ENCODE measurements at places on chromosomes 5 and 9.

DNA sequence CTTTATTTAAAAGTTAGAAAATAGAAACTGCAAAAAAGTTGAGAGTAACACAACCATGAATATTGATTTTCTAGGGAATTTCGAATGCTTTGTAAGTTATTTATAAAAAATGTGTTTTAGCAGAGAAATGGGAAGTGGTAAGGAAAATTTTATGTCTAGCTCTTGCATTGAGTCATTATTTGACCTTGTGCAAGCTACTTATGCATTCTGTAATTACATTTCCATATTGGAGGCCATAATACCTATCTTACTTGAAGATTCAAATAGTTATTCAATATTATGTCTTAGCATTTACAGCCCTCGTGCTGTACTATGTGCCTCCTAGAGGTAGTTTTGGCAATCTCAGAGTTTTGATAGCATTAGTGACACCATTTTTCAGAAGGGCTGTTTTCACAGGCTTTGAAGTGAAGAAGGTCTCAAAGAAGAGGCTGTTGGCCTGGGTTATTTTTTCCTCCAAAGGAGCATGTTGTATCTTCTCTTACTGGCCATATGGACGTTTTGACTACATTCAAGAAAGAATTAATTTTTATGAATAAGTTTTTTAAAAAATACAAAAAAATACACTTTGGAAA lies 7.4 kb upstream of the DAP start:
- DNase-seq, result no peak

DNA sequence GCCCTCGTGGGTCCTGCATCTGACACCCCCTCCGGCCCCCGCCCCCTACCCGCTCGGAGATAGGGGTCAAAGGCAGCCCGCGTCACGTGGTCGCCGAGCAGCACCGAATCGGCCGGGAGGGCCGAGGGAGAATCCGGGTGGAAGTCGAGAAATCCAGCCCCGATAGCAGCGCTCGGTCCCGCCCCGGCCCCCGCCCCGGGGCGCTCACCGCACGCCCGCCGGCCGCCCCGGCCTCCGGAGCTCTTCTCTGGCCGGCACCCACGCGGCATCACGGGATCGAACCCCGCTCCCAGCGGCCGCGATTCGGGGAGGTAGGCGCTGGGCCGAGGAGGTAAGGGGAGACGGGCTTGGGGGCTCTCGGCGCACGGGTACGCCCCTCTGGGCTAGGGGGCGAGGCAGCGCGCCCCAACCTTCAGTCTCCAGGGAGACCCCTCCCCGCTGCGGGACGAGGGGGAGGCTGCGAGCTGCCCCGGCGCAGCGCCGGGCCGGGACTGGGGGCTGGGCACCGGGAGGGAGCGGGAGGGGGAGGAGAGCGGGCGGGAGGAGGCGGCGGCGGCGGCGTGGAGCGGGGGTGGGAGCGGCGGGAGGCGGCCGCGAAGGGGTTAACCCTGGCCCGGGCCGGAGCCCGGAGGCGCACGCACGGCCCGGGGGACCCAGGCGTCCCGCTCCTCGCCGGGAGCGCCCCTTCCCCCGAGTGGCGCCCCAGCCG lies 22.1 kb upstream of the NDST1 start:
- DNase-seq, result peak; percentile 75

GRCh38 chr5:79963261-79964061 lies 27.6 kb downstream of the MTX3 start:
- no peak for DNase-seq

GRCh38 chr5:123965626-123966025 lies 453.6 kb downstream of the CSNK1G3 start:
- DNase-seq, result no peak

DNA sequence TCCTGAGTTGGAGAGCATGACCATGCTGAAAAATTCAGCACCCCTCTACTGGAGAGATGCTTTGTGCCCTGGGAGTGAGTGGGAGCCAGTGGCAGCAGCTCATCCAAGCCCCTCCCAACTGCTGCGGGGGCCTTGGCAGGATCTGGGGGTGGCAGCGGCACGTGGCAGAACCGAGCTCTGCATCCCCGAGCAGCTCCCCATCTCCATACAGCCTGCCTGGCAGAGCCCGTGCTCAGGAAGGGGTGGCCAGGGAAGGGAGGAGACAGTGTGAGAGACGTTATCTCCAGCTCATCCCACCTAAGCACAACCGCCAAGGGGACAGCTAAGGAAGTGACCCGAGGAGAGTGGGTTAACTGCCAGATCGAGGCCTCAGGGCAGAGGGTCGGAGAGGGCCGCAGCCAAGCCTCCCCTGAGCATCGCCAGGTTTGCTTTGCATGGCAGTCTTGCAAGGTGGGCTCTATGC lies 17.2 kb upstream of the DPM2 start:
- DNase-seq, result no peak

DNA sequence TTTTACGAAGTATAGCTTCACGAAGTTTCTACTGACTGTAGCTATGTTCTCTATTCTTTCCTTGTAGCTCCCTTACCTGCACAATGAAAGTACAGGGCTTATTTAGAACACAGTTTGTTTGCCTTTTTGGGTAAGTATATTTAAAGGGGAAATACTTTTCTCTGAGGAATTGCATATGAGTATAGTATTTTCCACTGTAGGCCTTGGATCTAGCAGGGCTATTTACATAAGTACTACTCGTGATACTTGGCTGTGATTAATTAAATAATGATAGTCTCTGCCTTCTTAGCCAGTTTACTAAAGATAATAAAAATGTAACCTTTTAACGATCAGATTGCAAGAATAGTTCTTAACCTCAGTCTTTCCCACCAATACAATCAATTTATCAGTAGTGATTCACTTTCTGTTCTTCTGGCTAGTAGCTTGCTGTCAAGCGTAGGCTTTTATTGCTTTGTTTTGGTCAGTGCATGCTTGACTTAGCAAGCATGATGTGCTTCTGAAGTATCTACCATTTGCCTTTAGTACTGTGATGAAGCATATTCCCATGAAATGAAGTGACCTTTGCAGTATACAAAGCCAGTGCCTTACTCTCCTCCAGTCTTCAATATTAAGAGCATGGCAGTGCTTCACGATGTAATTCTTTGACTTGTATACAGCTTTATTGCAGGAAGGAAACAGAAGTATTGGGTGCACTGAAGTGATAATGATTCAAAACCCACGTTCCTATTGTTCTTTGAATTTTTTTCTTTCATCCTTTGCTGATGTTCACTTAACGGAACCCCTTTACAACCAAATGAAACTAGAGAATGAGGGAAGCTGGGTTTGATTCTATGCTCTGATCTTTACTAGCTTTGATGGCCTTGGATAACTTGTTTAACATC lies 64.2 kb downstream of the SLC44A1 start:
- no peak for DNase-seq

- DNase-seq, result no peak
Measured at GRCh38 chr5:171755354-171755821, 30.2 kb upstream of the SMIM23 start.

DNA sequence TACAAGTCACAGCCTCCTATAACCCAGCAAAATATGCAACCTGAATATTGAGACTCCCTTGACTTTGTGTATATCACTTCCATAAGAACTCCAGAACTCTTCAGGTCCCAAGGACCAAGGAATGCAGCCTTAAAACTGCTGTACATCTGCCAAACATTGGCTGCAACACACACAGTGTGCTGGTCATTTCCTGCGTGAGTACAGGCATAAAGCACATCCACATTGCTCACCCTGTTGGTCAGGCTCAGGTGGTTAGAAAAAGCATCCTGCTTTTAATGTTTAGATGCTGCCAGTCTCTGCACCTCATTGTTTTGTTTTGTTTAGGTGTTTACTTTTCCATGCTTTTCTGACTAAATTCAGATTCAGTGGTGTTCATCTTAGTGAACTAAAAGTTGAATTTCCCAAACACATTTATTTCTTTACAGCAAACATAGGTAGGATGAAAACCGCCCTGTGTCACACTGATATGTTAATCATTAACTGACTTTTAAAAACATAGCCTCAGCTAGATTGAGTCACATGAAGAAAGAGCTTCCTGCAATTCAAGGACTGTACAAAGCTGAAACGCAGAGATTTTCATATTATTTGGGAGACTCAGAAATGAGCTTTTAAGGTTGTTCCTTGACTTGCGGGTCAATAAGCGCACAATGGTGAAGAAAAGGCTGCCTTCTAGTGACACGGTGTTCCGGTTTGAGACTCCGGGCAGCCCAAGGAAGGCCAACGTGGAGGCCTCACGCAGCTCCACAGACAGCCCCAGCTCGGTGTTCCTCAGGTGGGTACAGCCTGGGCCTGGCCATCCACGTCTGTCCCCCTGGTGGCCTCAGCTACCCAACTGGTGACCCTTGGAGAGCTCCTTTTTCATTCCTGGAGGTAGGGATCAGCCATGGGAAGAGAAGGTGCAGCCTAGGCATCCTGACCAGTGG lies 52.2 kb upstream of the GRAMD2B start:
- no peak for DNase-seq

DNA sequence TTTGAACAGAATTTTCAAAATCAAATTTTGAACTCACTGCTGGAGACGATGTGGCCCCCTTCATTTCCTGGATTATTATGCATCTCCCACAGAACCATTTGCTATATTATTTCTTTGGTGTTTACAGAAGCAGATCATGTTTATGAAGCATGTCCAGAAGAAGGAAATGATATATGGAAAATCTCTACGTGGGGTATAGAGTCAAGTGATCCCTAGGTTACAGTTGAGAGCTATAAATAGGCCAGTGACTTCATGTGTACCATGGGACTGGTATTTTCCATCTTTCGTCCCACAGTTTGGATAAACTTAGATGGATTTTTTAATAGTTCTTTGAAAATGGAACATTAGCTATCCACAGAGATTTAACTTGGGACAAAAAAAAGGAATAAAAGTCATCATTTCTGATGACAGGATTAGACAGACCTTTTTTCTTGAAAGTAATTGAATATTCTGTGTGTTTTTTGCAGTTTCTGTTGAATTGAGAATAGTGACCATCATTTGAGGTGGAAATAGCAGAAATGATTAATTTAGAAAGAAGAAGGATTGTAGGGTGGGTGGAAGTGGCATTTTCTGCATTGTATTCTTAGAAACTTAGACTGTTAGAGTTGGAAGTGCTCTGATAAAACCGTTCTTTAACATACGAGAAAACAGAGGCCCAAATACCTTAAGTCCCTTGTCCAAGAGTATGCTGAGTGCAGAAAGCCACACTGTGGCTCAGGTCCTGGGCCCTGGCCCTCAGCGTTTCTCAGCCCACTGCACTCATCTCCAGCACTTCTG lies 136.4 kb downstream of the PIP5K1B start:
- DNase-seq, result no peak

DNA sequence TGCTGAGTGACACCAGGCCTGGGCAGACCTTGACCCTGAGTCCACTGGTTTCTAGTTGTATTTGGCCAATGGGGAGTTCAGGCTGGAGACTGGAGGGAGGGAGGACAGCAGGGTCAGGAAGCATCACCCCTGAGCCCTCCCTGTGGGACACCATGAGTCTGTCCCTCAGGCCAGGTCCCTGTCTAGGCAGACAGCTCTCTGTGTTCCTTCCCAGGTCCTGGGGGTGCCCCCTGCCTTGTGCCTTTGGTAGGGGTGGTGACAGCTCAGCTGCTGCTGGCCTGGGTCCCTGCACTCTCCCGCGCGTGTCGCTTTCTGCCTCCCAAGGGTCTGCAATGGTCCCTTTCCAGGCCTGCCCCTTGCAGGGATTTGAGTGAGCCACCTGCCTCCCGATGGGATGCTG lies 125.5 kb downstream of the OLFM1 start:
- DNase-seq, result no peak

DNA sequence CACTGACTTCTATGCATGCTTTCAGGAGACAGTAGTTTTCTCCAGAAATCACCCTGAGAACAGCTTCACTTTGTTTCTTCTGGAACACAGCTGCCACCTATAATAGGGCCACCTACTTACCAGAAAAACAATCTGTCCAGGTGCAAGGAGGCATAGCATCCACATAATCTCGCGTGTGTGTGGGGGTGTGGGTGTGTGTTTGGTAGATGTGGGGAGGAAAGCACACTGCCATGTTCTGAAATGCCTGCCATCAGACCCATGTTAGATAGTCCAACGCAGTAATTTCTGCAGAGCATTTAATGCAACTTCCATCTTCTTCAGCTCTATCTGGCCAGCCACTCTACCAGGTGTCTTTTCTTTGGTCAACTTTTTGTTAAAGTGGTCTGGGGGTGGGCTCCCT lies 102.9 kb downstream of the ACER2 start:
- no peak for DNase-seq

GRCh38 chr9:136237486-136238341 lies 7.9 kb downstream of the QSOX2 start:
- no peak for DNase-seq

- peak; percentile 34 for DNase-seq
Measured at GRCh38 chr5:66597183-66597757, 1.1 kb downstream of the MAST4 start.

DNA sequence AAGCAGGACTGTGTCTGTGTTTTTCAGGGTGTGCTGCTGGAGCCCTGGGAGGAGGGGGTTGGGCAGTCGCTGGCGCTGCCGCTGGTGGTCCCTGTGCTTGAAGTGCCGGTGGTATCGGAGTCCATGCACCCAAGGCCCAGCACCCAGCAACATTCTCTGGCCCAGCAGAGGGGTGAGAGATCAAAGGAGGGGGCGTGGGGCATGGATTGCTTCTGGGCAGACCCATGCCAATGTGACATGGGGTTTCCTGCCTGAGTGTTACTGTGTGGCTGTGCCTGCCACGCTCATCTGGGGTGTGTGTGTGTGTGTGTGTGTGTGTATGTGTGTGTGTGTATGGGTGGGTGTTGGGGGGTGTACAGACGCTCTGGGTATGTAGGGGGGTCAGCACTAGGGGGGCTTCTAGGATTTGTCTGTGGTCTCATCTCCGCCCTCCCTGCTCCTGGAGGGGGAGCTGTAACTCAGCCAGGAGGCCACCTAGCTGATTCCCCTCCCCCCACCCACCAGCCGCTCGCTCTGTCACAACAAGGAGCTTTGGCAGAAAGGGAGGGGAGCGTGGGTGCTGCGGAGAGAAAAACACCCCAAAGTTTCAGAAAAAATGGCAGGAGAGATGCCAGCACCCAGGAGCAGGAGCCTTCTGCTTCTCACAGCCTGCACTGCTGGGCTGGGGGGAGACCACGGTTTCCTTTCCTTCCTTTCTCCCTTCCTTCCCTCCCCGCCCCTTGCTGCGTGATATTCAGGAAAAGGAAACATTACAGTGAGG lies 35.9 kb upstream of the HSPA9 start:
- DNase-seq, result peak; percentile 62

DNA sequence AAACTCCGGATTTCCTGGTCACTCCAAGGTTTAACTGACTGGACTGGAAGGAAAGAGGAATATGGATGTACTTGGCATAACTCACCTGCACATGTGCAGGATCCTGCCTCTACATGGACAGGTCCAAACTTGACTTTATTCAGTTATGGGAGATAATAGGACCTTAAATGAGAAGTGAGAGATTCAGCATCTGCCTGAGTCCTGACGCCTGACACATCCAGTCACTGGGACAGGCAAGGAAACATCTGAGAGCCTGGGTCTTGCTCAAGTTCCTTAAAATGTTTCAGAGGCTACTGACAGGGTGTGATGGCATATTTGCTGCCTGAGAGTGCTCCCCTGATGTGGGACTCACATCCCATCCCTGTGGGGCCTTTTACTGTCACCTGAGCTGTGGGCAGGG lies 34.9 kb downstream of the ZNF354A start:
- no peak for DNase-seq
